Glutamatergic neuron (in vitro differentiated cells): ENCODE measurements at places on chromosomes 16 and 17.
A peak's percentile ranks its signal among the peaks of the same experiment; 100 is the strongest.

DNA sequence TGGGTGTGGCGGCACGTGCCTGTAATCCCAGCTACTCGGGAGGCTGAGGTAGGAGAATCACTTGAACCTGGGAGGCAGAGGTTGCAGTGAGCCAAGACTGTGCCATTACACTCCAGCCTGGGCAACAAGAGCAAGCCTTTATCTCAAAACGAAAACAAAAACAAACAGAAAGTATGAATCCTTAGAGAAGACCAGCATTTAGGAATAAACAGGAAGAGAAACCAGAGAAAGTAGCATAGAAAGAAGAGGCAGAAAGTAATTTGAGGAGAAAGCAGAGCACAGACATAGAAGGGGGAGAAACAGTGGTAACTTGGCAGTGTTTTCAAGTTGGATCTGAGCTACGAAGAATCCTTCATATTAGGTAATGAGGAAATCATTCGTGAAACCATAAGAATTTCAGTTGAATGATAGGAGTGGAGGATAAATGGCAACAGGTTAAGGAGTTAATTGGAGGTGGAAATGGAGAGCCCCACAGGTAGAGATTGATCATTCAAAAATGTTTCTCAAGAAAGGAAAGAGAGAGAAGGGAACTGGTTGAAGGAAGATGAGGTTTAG is 9.7 kb upstream of the CCL2 start:
- DNase-seq = no peak

GRCh38 chr16:25270577-25270976 is 12.9 kb upstream of the ZKSCAN2 start:
- DNase-seq = no peak

GRCh38 chr17:29216856-29217255 is 29.8 kb upstream of the CRYBA1 start:
- no peak for DNase-seq

DNA sequence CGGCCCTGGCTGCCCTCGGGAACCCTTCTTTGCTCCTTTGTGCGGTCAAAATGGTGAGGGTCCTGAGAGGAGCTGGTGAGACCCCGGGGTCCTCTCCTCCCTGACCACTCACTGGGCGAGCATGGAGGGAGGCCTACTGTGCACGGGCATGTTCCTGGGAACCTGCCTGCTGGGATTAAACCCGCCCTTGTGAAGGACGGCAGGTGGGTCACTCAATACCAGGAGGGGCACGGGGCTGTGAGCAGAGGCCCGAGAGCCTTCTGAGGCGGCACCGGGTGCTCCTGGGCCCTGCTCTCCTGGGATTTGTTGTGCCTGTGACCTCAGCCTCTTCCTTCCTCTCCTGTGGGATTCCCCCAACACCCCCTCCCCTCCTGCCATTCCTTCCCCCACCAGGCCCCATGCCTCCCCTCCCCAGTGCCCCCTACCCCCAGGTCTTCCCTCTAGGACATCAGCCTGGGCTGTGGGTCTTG is 19.7 kb downstream of the METRNL start:
- DNase-seq = no peak

- peak; percentile 80 for DNase-seq
These were observed 11.4 kb downstream of the CTNS start for GRCh38 chr17:3647769-3648555.

- DNase-seq = peak; percentile 87
These were observed 74.5 kb upstream of the TNRC6C start for GRCh38 chr17:77884019-77884418.
